Osteoblast (primary cell): ENCODE measurements at places on chromosomes 7 and 10. TPM values are rescaled to one million over a fixed set of nuclear protein-coding genes. Genes with fewer than 3 reads are reported as not detected.

The HOXA11 gene
- total RNA-seq, result 14.4 and 15.2 TPM in 2 replicates

The GPR141 gene
- not detected in 2 replicates for total RNA-seq

The NANOS1 gene
- total RNA-seq, result 1.1 and 1.2 TPM in 2 replicates

The TMEM273 gene
- total RNA-seq, result 0.59 TPM in 1 of 2 replicates, not detected in the other

The MAT1A gene
- not detected in 2 replicates for total RNA-seq

The NEUROG3 gene
- not detected in 2 replicates for total RNA-seq

The CFAP43 gene
- total RNA-seq, result 0.36 and 0.59 TPM in 2 replicates

The PLCE1 gene
- total RNA-seq, result 6.2 and 7.7 TPM in 2 replicates

The SPDYE9 gene
- total RNA-seq, result not detected in 2 replicates

The ELN gene
- total RNA-seq, result 69.1 and 113 TPM in 2 replicates

The COL17A1 gene
- total RNA-seq, result under 0.01 TPM in 2 replicates

The MOGAT3 gene
- not detected in 2 replicates for total RNA-seq

The ASB10 gene
- total RNA-seq, result not detected in 2 replicates

The C10orf143 gene
- 1.2 and 2.5 TPM in 2 replicates for total RNA-seq

The GDF10 gene
- total RNA-seq, result under 0.01 TPM in 2 replicates

The TSPAN33 gene
- total RNA-seq, result under 0.01 and 0.36 TPM in 2 replicates

The FUOM gene
- total RNA-seq, result 5.1 and 6.5 TPM in 2 replicates

The SLC37A3 gene
- 69.8 and 73.5 TPM in 2 replicates for total RNA-seq

GRCh38 chr10:107051769-107052168, 112.7 kb downstream of the SORCS1 start:
- no peak for DNase-seq

GRCh38 chr7:21429786-21430574, 2.1 kb downstream of the SP4 start:
- peak; percentile 54 for DNase-seq

DNA sequence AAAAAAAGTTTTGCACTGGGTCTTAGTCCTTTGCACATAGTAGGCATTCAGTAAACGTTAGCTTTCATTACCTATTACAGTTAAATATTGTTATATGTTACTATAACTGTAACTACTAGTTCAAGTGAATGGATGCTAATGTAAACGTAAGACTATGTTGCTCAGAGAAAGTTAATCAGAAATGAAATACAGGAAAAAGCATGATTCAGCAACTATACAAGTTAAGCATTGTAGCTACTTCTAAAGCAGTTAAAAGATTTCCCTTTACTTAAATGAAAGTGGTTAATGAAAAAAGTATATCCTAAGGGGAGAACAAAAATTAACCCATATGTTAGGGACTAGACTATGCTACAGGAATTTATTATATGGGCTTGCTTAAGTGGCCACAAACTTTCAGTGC, 121.2 kb downstream of the SKAP2 start:
- no peak for DNase-seq

DNA sequence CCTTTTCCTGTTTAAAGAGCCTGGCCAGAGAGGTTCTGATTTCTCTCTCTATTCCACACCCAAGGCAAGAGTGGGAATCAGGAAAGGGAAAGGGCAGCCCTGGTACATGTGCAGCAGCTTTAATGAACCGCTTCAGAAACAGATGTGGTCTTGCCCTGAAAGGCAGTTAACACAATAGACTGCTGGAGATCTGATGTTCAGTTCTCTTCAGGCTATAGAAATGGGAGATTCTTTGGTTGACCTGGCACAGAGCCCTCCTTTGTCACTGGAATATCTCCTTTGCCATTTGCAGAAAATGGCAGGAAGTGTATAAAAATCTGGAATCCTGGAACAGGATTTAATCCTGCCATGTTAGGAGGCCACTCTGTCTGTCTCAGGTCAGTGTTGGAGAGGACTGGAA, 36.3 kb upstream of the EXOC6 start:
- DNase-seq, result no peak

DNA sequence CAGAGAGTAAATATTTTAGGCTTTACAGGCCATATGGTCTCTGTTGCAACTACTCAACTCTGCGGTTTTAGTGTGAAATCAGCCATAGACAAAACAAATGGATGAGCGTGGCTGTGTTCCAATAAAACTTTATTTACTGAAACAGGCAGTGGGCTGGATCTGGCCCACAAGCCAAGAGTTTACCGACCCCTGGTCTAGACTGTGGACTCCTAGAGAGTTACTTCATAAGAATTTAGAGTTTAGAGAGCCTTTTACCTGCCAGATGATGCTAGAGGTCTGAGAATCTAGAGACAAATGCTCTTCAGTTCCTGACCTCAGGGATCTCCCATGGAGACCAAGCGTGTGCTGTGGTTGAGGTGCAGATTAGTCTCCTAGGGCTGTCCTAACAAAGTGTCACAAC, 174.8 kb downstream of the PTEN start:
- no peak for DNase-seq

DNA sequence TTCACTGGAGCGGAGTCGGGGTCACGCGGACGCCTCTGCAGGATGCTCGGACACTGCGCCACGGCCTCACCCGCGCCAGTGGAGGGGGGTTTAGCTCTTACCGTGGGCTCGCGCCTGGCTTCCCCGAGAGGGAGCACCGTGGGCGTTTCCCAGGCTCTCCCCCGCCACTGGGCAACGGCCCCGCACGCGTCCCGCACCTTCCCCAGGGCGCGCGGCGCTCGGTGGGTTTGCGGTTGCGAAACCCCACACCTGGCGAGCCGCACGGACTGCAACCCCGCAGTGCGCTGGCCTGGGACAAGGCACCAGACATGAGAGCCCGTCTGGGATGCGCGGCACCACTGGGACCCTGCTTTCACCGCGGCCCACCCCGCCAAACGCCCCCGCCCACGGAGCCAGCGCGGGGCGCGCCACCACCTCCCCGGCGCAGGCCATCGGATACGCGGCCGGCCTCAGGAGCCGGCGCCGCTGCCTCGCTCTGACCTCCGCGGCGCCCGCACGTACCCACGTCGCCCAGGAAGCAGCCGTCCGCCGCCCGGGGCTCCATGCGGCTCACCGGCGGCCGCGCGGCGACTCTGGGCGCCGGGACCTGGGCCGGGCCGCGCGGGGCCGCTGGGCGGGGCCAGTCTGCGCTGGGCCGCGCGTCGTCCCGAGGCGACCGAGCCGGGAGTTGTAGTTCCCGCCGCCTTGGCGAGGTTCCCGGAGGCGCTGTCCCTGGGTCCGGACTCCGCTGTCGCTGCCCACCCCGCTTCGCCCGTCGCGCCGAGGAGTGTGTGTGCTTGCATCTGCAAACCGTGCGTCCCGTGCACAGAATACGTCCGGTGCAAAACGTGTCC, at the start of gene ASB13:
ASB13 (minus strand) TSS at position 588 of the 833 bp plus-strand sequence; CDS start at position 544, 44 bp downstream.
- DNase-seq, result peak; percentile 94

DNA sequence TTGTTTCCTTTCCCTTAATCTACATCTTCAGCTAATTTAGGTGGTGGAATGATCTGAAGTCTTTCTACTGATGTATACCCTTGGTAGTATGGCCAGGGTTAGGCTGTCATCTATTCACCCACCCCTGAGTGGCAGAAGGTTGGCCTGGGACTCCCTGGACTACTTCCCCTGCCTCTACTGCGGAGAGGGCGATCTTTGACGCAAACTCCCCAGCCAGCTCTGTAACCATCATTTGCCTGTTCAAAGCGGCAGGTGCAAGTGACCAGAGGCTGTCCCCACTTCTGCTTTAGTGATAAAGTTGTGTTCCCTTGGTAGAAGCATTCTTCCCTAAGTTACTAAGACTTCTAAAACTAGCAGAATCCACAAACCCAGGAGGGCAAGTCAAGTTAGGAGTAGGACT, 70.8 kb upstream of the UNC5B start:
- DNase-seq, result no peak

DNA sequence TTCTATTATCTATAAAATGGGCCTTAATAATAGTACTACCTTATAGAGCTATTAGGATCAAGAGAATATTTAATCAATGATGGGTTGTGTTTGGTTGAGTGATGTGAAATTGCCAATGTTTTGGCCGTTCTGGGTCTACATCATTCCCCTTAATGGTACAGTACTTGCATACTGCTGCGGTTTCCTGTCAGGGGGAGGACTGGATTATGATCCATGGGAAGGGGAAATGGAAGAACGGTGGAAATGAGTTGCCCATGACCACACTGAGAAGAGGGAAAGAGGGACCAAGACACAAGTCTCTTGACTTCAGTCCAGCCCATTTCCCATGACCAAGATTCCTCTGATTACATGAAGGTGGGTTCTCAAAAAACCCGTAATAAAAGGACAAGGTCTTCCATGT, 999 bp upstream of the MRPS24 start:
- peak; percentile 68 for DNase-seq

GRCh38 chr7:105009667-105010503, 4.1 kb upstream of the KMT2E start:
- DNase-seq, result peak; percentile 36

DNA sequence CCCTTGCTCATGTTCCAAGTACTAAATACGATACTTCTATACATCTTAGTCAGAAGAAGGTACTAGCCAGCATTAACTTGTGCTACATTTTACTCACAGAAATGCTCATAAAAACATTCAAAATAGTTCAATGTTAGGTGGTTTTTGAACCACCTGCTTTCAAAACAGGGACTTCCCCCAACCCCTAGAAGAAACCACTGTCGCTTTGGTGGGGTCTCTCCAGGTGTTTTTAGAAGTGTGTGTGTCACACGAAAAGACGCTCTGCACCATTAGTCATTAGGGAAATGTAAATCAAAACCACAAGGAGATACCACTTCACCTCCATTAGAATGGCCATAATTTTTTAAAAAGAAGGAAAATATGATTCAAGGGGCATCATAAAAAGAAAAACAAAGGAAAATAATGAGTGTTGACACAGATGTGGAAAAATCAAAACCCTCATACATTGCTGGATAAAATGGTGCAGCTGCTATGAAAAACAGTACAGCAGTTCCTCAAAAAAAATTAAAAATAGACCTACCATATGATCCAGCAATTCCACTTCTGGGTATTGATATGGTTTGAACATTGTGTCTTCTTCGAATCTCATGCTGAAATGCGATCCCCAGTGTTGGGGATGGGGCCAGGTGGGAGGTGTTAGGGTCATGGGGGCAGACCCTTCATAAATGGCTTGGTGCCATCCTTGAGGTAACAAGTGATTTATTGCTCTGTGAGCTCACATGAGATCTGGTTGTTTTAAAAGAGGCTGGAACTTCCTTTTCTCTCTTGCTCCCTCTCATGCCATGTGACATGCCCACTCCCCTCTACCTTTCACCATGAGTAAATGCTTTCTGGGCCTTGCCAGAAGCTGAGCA, 74.2 kb downstream of the MALSU1 start:
- DNase-seq, result no peak

- DNase-seq, result peak; percentile 87
These were observed 980 bp downstream of the ADAM8 start for GRCh38 chr10:133275684-133276092.

- DNase-seq, result no peak
These were observed 111.5 kb downstream of the BMPER start for GRCh38 chr7:34016876-34017275.

GRCh38 chr7:69434398-69434815, 163.9 kb upstream of the AUTS2 start:
- no peak for DNase-seq

DNA sequence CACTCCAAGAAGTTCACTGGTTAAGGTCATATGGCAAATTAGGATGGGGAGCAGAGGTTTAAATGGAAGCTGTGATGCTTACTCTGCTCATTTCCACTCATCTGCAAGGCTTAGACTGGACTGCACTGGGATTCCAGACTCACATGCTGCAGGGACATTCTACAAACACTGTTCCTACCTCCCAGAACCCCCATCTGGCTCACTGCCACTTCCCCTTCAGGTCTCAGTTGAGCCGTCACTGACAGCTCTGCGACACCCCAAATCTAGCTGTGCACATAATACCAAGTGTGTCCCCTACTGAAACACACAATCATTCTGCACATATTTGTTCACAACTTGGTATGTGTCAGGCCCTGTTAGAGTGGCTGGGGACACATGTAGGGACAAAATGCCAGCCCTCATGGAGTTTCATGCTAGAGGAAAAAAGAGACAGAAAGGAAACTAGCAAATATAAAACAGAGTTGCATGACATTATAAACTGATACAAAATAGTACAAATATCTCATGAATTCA, 5.4 kb downstream of the PRKCQ start:
- DNase-seq, result peak; percentile 68

- DNase-seq, result no peak
These were observed 76.8 kb downstream of the DIP2C start for GRCh38 chr10:612696-613095.

GRCh38 chr7:916291-916941, 38.1 kb downstream of the ADAP1 start:
- no peak for DNase-seq

GRCh38 chr10:60944910-60945297, 919 bp upstream of the RHOBTB1 start:
- peak; percentile 74 for DNase-seq

DNA sequence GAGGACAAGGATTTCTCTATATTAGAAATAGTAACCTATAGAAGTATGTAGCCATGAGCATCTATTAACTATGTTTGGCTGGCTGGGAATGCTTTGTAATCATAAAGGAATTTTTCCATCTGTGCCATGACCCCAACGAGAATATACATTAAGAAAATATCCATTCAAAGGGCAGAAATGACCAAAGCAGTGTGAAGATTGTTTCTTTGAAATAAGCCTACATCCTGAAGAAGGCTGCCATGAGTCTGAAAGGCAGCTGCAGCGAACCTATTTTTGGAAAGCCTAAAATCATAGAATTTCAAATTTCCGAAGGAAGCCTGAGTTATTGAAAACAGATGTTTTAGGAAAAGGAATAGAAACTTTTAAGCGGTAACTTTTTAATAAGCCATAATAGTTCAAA, 244.2 kb upstream of the FOXK1 start:
- DNase-seq, result no peak

GRCh38 chr7:1015196-1016121, 28.9 kb upstream of the GPR146 start:
- DNase-seq, result no peak

DNA sequence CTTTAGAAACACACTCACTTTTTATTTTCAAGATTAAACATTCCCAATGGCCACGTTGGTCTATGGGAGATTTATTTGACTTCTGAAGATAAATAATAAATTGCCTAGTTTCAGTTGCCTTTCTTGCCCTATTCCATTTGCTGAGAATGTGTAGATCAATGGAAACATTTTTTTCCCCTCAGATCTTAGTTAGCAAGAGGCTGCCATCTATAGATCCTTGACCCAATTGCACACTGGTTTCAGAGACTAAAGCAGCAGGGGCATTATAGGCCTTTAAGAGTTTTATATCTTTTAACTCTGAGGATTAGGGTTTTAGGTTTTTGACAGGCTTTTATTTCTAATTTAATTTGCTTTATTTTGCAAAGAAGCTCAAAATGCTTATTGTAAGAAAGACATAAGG, 163.2 kb upstream of the GPR26 start:
- DNase-seq, result no peak

GRCh38 chr10:89861584-89862301, 160.4 kb downstream of the KIF20B start:
- DNase-seq, result peak; percentile 73

DNA sequence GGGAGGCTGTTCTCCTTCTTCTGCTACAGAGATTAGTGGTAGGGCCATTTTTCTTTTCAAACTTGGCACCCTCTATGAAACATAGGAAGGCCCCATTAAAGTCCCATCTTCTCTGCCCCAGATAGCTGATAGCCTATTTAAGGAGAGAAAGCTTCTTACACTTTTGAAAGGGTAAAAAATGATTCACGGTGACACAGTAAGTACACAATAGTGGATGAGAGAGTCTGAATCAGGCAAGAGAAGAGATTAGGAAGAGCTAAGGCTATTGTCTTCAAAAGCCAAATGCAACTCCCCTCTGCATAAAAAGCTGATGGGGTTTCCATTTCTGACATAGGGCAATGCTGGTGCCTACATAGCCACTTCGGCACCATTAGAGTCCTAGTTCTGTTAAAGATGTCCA, 3.6 kb downstream of the INA start:
- DNase-seq, result no peak
